Activated CD4-positive, CD25-positive, alpha-beta regulatory T cell (primary cell): ENCODE measurements at places on chromosomes 13 and 19.
A peak's percentile ranks its signal among the peaks of the same experiment; 100 is the strongest.

DNA sequence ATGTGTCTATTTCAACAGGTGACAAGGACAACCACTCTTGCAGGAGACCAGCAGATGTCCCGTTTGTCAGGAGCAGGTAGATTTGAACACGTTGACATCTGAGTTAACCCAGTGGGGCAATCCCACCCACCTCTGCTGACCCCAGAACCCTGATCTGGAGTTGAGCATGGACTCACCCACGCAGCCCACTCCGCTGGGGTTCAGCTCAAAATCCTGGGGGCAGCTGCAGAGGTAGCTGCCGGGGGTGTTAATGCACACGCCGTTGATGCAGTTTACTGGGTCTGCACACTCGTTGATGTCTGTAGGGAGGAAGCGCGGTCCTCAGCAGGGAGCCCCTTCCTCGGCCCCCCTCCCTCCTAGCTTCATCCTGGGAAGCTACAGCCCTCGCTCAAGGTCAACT, 39.9 kb downstream of the FBN3 start:
- DNase-seq, result no peak

DNA sequence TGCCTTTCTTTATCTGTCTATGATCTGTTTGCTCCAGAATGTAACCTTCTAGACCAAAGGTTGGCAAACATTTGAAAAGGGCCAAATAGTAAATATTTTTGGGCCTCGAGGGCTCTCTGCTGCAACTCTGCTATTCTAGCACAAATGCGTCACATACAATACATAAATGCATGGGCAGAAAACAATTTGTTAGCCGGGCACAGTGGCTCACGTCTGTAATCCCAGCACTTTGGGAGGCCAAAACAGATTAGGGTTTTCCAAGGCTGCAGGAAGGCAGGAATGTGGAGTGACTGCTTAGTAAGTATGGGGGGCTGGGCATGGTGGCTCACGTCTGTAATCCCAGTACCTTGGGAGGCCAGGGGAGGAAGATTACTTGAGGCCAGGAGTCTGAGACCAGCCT, 21.9 kb upstream of the EVI5L start:
- no peak for DNase-seq

DNA sequence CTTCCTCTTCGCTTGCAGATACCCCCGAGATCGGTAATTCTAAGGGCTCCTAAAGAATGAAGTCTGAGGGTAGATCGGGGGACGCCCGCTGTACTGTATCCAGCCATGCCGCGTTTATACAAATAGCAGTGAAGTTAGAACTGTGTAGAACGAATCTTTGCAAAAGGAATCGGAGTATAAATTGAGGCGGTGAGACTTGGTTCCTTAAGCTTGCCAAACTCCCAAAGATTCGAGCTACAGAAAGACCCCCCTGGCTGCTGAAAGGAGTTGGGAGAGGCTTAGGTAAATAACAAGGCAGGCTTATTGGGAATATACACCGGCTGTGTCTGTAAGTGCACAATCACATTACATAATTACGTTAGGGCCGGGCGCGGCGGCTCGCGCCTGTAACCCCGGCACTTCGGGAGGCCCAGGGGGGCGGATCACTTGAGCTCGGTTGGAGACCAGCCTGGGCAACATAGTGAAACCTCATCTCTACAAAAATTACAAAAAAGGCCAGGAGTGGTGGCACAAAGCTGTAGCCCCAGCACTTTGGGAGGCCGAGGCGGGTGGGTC, 12.2 kb downstream of the TMEM160 start:
- no peak for DNase-seq

GRCh38 chr13:52983836-52984235, 44.8 kb upstream of the OLFM4 start:
- DNase-seq, result no peak

DNA sequence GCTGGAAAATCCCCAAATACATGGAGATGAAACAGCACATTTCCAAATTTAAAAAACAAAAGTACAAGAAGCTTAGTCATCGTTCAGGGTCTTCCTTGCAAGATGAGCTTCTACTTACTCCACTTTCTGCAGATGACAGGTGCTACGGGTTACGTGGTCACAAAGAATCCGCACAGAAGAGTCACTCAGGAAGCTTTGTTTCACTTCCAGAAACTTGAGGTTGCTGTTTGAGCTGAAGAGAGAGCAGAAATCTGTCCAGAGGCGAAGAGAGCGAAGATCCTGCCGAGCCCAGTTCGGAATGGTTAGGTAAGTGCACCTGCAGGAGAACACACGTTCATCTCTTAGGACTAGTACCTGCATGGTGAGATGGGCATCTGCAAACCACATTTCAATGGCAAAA, 9.4 kb downstream of the NLRP7 start:
- DNase-seq, result no peak

- no peak for DNase-seq
Observed at GRCh38 chr19:10826846-10827245, 9.2 kb downstream of the TMED1 start.

DNA sequence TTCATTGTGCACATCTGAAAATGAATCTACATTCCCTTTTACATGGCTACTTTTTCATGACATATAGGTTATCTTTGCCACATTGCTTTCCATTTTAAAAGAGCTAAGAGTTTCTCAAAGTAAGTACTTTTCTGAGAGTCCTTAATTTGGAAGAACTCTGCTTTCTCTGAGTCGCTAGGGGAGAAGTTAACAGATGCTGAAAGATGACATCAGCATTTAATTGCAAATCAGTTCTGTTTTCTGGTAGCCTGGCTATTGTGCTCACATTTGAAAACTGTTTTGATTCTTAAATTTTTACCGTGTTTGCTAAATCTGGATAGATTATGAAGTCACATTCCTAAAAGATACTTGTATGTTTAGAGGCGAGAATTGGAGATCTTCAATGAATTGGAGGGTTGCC, 107.7 kb upstream of the C1QTNF9B start:
- no peak for DNase-seq

- DNase-seq, result no peak
Observed at GRCh38 chr13:47117268-47117667, 220.4 kb upstream of the HTR2A start.

DNA sequence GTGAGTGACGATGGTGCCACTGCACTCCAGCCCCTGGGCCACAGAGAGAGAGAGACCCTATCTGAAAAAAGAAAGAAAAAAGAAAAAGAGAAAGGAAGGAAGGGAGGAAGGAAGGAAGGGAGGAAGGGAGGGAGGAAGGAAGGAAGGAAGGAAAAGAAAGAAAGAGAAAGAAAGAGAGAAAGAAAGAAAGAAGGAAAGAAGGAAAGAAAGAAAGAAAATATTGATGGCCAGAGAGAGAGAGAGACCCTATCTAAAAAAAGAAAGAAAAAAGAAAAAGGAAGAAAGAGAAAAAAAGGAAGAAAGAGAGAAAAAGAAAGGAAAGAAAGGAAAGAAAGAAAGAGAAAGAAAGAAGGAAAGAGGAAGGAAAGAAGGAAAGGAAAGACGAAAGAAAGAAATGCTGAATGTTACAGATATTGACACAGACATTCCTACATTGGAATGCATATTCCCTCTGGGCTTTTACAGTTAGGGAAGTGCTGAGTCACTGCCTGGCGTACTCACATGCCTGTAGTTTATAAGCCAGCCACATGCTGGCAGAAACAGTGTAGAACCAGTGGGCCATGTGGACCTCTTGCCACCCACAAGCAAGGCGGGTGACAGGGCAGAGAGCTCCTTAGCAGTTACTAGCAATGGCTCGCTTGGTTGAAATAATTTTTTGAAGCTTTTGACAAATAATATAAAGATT, 34.6 kb upstream of the SLC46A3 start:
- DNase-seq, result no peak

DNA sequence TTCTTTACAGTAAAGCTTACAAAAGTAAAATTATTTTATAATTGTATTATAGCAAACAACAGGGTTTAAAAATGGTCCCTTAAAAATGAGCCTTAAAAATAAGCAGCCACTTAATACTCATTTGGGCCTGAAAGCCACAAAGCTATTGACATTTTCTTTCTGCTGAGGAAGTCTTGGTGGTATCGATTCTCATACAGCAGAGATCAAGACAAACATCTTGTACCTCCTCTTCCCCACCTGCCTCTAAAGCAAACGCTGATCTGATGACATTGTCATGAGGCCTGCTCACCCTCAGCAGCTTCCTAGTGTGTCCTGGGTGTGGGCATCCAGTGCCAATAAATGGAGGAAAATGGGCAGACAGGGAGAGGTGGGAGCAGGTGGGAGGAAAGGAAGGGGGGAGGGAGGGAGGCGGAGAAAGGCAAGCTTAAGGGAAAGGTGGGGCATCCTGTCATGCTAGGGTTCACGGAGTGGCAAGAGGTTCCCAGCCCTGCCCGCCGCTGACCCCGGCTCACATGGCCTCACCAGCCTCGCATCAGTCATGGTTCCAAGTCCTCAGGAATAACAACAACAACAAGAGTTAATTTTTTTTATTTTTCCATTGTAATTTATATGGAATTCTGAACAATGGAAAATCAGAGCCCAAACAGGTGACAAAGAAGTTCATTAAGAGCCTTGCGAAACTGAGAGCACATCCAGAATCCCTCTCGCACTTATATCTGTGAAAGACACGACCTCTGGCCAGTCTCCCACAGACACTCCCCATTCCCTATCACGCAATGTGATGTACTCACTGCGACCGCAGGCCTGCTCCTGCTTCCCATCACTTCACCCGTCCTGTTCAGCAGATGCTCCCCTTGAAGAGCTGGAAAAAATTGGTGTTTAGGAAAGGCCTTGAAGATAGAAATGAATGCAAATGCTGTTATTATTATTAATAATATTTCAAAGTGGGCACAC, 15.1 kb upstream of the ATP11A start:
- DNase-seq, result no peak

DNA sequence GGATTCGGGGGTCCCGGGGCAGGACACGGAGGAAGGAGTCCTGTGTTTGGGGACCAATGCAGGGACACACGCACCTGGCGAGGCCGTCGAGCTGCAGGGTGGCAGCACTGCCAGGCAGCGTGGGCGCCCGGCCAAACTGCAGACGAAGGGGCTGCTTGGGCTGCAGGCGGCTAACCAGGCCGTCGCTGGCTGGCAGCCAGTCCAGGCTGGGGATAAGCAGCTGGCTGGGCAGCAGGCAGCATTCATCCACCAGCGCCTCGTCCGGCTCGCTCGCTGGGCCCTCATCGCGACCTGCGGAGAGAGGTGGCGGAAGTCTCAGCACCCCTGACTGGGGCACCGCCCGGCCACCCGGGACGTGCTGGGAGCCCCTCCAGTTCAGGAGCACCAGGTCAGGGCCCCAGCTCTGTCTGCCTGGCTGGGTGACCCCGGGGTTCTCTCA, 11.5 kb downstream of the CFD start:
- no peak for DNase-seq

DNA sequence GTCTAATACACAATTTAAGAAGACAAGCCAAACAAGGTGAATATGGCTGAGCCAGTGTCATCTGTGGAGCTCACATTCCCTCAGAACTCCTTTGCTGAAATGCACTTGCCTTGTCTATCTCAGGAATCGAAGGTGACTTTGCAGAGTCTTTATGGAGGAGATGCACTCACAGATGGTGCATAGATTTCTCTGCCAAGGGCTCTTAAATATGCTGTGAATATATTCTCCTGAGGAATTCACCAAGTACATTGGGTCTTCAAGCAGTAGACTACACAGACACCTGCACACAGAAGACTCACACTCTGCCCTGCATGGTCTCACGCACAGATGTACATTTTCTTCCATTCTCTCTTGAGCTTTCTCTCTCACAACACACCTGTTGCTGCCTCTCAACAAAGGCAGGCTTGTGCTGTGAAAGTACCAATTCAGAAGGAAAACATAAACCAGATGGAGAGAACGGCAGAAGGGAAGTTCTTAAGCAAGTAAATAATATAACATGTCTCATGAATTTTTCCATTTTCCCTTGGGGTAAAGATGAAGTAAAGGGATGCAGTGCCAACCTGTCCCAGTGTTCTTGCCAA, 174.7 kb downstream of the DLEU7 start:
- no peak for DNase-seq

DNA sequence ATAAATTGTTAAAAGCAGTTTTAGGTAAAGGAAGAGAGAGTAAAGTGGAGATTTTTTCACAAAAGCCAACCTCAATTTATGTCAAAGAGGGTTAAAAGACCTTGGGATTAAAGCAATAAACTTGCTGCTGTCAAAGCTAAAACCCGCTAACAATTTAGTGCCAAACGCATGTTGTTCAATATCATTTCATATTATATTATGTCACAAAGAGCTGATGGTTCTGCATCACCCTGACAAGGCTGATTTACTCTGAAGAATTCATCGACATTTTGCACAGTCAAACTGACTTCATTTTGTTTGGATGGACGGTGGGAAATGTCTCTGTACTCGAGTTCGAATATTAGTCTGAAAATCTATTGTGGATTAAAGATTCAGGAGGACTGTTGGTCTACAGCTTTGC, 315.8 kb upstream of the TSHZ3 start:
- DNase-seq, result no peak

DNA sequence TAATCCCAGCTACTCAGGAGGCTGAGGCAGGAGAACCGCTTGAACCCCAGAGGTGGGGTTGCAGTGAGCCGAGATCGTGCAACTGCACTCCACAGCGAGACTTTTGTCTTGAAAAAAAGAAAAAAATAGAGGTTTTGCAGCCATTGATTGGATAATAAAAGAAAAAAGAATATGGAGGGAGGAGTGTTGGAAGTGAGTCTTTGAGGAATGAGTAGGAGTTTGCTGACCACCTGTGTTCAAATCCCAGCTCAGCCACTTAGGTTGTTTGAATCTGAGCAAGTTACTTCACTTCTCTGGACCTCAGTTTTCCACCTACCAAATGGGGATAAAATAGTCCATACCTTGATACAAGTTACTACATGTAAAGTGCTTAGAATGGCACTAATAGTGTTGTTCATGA, 6.2 kb downstream of the NRTN start:
- DNase-seq, result no peak

DNA sequence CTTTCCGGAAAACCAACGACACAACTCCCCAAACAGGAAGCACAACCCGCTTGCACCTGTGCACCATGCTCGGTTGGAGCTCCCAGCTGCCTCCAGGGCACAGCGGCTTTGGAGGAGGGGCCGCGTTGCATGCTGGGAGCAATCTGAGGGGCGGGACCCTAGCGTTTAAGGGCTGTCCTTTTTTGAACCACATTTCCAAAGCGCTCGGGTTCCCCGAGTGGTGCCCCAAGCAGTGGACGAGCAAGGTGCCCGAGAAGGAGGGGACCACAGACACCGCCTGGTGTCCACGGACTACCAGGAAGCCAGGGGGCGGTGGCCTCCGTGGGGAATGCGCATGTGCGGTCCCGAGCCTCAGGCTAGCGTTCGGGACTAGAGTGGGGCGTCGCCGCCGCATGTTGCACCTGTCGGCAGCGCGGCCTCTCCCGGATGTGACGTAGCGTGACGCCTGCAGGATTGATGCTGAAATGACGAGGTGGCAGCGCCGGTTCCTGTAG, 11.9 kb upstream of the ZNF57 start:
- peak; percentile 15 for DNase-seq

GRCh38 chr19:50694815-50695145, 24.8 kb downstream of the SHANK1 start:
- no peak for DNase-seq

DNA sequence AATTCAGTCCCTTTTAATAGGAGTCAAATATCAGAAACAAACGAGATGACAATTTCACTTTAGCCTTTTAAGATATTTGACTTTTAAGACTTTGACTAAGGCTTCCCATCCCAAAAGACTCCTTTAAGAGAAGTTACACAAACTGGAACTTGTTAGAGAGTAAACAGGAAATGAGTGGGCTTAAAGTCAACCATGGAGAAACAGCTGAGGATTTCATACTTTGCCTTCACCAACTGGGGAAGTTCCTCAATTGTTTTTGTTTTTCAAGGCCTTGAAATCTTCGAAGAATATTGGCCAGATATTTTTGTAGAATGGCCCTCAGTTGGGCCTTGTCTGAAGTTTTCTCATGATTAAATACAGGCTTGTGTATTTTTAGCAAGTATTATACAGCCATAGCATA, 227.3 kb downstream of the POU4F1 start:
- DNase-seq, result no peak
